Left kidney (tissue), 8 donors: ENCODE measurements at places on chromosomes 5 and 9. TPM values are rescaled to one million over a fixed set of nuclear protein-coding genes. Genes with fewer than 3 reads are reported as not detected.

- DNase-seq: no peak
These were observed 157.5 kb downstream of the CHSY3 start for GRCh38 chr5:130061746-130062145.

DNA sequence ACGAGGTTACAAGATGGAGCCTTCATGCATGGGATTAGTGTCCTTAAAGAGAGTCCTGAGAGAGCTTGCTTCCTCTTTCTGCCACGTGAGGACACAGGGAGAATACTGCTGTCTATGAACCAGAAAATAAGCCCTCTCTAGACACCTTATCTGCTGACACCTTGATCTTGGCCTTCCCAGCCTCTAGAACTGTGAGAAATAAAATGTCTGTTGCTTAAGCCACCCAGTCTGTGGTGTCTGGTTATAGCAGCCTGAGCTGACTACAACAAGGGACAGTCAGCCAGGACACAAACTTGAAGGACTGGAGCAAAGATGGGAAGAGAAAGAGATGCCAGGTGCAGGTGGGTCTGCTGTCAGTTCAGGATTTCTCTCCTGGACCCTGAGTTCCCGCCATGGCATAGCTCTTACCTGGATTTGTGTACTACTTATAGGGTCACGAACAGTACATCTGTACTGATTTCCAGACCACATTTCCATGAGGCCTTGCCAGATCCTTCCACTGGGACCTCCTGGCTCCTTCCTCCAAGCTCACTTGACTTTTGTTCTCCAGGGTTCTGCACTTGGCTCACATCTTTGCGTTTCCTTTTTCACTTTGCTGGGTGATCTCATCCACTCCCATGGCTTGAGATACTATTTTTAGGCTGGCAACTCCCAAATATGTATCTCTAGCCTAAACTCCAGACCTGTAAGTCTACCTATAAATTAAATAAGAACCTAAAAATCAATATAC lies 44.9 kb upstream of the LIFR start:
- DNase-seq: no peak

DNA sequence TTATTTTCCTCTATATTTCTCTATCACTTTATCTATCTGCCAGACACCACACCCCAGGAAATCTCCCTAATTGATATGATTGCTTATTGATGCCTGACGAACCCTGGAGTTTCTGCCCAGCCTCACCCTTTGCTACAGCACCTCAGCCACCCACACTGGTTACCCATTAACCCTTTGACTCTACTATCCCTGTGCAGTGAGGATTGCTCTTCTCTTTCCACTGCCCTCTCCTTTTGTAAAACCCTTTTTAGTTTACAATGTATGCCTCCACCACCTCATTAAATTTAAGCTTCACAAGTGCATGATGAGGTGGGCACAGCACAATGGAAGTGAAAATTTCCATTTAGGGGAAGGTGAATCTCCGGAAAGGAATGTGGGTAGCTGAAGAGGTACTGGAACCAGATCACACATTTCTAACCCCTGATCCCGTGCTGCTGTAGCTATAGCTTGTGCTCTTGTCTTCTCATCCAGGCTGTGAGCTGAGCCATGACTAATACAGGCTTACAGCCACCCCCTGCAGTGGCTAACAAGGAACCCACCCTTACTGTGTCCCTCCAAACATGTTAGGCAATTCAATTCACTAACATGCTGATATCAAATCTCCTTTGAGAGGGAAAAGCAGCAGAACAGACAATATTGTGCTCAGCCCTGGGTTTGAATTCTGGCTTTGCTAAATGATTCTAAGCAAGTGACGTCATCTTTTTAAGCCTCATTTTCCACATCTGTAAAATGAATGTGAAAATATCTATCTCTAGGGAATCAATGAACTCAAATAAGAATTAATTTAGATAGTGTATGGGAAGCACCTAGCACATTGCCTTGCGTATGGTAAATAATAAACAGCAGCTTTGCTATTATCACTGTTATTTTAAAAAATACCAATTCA lies 186.9 kb upstream of the TRIM32 start:
- no peak for DNase-seq

DNA sequence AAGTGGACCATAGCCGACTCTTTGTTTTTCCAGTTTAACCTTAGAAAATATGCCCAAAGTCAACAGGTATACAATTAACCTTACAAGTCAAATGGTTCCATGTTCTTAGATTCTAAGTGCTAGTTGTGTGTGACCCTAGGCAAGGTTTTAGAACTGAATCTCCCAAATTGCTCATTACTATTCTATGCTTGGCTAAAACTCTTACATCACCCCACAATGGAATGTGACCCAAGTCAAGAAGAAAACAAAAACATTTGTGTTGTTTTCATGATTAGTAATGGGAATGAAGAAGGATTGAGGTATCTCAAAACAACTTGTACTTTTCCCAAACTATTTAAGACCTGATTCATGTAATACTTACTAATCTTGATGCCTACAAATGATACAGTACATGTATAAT lies 159.2 kb downstream of the ARRDC3 start:
- no peak for DNase-seq

GRCh38 chr5:102764381-102765004 lies 9.4 kb downstream of the PAM start:
- DNase-seq: no peak

- no peak for DNase-seq
These were observed 341.5 kb upstream of the CDH10 start for GRCh38 chr5:24986326-24986725.

DNA sequence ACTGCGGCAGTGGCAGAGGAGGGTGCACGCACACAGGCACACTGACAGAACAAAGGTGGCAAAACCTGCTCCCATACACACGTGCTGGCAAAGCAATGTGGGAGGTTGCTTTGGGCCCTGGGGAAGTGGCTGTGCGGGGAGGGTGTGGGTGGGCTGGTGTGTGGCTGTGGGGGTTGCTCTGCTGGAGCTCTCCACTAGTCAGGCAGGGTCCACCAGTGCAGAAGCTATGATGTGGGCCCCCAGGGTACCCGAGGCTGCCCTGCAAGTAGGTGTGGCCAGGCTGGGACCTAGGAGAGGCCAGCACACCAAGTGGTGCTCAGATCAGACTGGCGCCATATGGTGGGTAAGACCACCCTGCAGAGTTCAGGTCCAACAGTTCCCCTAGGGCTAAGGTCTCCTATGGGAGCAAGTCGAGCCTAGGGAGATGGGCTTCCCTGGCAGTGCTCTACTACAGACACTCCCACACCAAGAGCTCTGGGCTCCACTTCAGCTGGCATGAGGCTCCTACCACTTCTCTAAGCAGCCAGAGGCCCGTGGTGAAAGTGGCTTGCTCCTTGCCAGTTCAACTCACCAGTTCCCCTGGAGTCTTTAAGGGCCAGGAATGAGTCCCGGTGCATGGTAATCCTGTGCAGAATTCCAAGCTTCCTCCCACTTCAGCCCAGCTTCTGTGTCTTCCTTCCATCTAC lies 46.2 kb upstream of the IFNE start:
- DNase-seq: no peak

- no peak for DNase-seq
These were observed 174.1 kb downstream of the KDM4C start for GRCh38 chr9:6931913-6932312.

Gene RNF208
- 5.8 TPM for polyA plus RNA-seq

Gene SOHLH1
- not detected for polyA plus RNA-seq

Gene RNF44
- 51.1 TPM for polyA plus RNA-seq

Gene NXNL2
- polyA plus RNA-seq: 2.8 TPM

Gene NMUR2
- 0.15 TPM for polyA plus RNA-seq

Gene NKD2
- polyA plus RNA-seq: 15.6 TPM
